Left ventricle myocardium superior (tissue), 1 donor: ENCODE measurements at places on chromosomes 13 and 19.

GRCh38 chr13:25819856-25820530 lies 231.8 kb downstream of the SHISA2 start:
- no peak for DNase-seq

- DNase-seq = no peak
Observed at GRCh38 chr19:32421589-32422361, 16.2 kb downstream of the DPY19L3 start.

- no peak for DNase-seq
Observed at GRCh38 chr13:106471957-106472543, 63.4 kb downstream of the EFNB2 start.

GRCh38 chr13:34421858-34422475 lies 520.1 kb upstream of the NBEA start:
- DNase-seq = no peak

- no peak for DNase-seq
Observed at GRCh38 chr13:77729502-77730221, 32.2 kb downstream of the SLAIN1 start.
